ENCODE measurements at places on chromosomes 3 and 15. TPM values are rescaled to one million over a fixed set of nuclear protein-coding genes. Genes with fewer than 3 reads are reported as not detected.

The DNAH12 gene
- total RNA-seq = 0.28 TPM

The SNTN gene
- total RNA-seq = not detected

The ENTPD3 gene
- total RNA-seq = 0.28 TPM

The DNAJB8 gene
- not detected for total RNA-seq

The PRSS50 gene
- not detected for total RNA-seq

The PCSK6 gene
- total RNA-seq = 4.2 TPM

The IGF2BP2 gene
- 36.1 TPM for total RNA-seq

The POC1A gene
- 21.1 TPM for total RNA-seq

The IL17RD gene
- total RNA-seq = 1.7 TPM

The RAB27A gene
- 8.2 TPM for total RNA-seq

The C3orf62 gene
- 0.28 TPM for total RNA-seq

The TRH gene
- total RNA-seq = under 0.01 TPM

The CPN2 gene
- not detected for total RNA-seq

The RTP4 gene
- 0.58 TPM for total RNA-seq

The TMEM212 gene
- not detected for total RNA-seq

The MUC13 gene
- total RNA-seq = not detected

The MASP1 gene
- 6.2 TPM for total RNA-seq

The RPL14 gene
- total RNA-seq = 284 TPM
